Aorta (tissue), 5 donors: ENCODE measurements at places on chromosomes 5 and 9.

DNA sequence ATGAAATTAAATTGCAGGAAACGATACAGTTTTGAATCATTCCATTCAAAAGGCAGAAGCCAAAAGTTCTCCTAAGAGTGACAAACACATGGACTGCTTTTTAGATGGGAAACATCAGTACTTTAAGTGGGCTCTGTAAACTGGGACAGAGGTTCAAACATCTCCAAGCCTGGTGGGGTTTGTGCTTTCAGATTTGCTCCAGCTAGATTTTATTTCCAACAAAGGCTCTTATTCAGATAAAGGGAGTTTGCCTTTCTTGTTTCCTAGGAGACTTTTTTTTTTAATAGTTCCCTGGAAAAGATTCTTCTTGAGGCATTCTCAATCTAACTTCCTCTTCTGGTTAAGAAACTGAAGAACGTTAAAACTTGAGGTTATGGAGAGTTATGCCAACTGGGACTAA lies 277.6 kb downstream of the TMEM38B start:
- no peak for DNase-seq
- H3K36me3 ChIP-seq, result no peaks in the 10 kb centered on the region
- H3K4me3 ChIP-seq, result no peak overlapping the region
- H3K27me3 ChIP-seq, result no peaks in the 10 kb centered on the region

GRCh38 chr9:20513126-20513913 lies 109.0 kb downstream of the MLLT3 start:
- H3K27ac ChIP-seq, result no peak overlapping the region
- no peak overlapping the region for H3K4me3 ChIP-seq
- no peaks in the 10 kb centered on the region for H3K27me3 ChIP-seq
- no peaks in the 10 kb centered on the region for H3K36me3 ChIP-seq
- no peak for DNase-seq

- H3K4me1 ChIP-seq, result no peaks in the 10 kb centered on the region
- H3K4me3 ChIP-seq, result no peak overlapping the region
- no peak overlapping the region for H3K27ac ChIP-seq
- no peak for DNase-seq
- H3K36me3 ChIP-seq, result no peaks in the 10 kb centered on the region
Measured at GRCh38 chr5:114223866-114224265, 138.0 kb upstream of the KCNN2 start.

DNA sequence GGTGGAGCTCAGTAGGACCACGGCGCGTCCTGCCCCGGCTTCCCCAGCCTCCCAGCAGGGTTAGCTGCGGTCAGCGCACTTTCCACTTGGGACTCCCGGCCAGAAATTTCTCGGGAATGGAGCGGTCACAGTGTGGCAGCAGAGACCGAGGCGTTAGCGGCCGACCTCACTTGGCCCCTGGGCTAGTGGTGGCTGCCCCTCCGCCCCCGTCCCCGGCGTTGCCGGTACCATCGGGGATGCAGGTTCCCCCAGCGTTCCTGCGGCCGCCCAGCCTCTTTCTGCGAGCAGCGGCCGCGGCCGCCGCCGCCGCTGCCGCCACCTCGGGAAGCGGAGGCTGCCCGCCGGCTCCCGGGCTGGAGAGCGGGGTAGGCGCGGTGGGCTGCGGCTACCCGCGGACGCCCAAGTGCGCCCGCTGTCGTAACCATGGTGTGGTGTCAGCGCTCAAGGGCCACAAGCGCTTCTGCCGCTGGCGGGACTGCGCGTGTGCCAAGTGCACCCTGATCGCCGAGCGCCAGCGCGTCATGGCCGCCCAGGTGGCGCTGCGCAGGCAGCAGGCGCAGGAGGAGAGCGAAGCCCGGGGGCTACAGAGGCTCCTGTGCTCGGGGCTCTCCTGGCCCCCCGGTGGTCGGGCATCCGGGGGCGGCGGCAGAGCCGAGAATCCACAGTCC lies 460 bp downstream of the DMRTA1 start:
- H3K36me3 ChIP-seq, result no peaks in the 10 kb centered on the region
- H3K27me3 ChIP-seq, result no peaks in the 10 kb centered on the region
- no peaks in the 10 kb centered on the region for H3K4me1 ChIP-seq
- DNase-seq, result peak; percentile 65
- no peak overlapping the region for H3K27ac ChIP-seq

DNA sequence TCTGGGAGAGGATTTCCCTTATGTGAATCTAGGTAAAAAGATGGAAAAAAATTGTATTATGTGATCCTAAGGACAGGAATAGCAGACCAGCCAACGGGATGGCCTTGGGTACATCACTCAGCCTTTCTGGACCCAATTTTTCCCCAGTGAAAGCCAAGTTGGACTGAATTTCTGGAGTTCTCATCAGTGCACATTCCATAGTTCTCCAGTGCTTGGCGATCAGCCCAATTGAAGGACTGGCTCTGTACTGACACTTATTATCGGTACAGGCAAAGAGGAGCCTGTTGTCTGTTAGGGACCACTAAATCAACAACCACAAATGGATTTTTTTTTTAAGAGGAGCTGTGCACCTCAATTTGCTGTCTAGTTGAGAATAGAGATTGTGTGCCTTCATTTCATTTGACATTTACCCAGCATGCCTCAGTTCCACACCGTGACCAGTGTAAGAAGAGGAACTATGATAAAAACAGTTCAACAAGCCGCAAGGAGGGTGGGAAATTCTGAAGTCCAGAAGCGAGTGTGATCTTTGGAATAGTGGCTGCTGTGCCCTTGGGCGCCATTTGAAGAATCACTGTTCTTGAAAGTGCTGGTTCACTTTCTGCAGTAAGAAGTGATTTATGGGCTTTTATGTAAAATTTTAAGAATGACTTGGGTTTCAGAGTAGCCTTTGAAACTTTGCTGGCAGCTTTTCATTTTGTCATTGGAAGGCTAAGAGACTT lies 8.0 kb downstream of the ARL10 start:
- no peaks in the 10 kb centered on the region for H3K27me3 ChIP-seq
- DNase-seq, result no peak
- H3K27ac ChIP-seq, result no peak overlapping the region
- H3K36me3 ChIP-seq, result no peaks in the 10 kb centered on the region

GRCh38 chr5:889075-889710 lies 3.4 kb downstream of the BRD9 start:
- no peaks in the 10 kb centered on the region for H3K4me1 ChIP-seq
- no peaks in the 10 kb centered on the region for H3K27me3 ChIP-seq
- no peak overlapping the region for H3K27ac ChIP-seq
- H3K4me3 ChIP-seq, result no peak overlapping the region

DNA sequence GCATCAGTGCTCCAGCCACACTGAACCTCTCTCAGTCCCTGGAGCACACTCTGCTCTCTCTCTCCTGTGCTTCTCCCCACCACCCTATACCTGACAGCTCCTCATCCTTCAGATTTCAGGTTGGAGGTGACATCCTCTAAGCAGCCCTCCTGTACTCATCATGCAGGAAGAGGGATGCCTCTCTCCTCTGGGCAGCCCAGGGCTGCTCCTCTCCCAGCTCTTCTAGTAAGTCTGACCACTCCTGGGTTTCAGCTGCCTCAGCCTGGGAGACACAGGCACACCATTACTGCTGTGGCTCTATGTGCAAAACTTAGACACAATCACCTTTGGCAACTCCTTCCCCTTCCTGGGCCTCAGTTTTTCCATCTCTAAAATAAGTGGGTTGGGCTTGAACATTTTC lies 232.4 kb upstream of the BRINP1 start:
- DNase-seq, result no peak
- no peak overlapping the region for H3K4me3 ChIP-seq
- no peak overlapping the region for H3K27ac ChIP-seq
- H3K36me3 ChIP-seq, result no peaks in the 10 kb centered on the region
- no peaks in the 10 kb centered on the region for H3K27me3 ChIP-seq
- no peaks in the 10 kb centered on the region for H3K4me1 ChIP-seq

DNA sequence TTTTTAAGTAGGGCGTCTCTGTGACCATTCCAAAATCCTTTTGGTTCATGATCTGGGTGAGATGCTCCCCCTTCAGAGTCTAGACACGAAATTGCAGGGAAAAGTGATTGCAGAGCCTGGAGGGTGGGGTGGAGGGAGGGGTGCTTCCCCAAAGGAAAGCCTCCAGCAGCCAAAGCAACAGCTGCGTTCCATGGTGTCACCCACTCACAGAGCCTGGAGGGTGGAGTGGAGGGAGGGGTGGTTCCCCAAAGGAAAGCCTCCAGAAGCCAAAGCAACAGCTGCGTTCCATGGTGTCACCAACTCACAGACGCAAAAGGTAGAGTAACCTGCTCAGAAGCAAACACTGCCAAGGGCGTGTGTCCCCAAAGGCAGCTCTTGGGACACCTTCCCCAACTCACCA lies 22.6 kb downstream of the SLC6A18 start:
- H3K27ac ChIP-seq, result no peak overlapping the region
- H3K27me3 ChIP-seq, result no peaks in the 10 kb centered on the region
- no peaks in the 10 kb centered on the region for H3K36me3 ChIP-seq
- DNase-seq, result no peak

DNA sequence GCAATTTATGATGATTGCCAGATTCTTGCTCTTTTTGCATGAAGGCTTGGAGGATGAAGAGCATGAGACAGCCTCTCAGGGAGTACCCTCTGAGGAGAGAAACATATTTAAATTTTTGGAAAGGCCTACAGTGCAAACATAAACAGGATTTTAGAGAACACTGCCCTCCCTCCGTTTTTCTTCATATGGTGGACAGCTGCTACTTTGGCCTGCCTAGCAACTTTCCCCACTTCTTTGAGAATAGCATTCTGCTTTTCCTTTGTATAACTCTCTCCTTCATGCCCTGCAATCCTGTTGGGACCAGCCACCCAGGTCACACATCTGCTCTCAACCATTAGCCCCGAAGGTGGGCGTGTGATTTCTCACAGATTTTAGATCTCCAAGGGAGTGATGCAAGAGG lies 20.5 kb upstream of the TXN start:
- no peaks in the 10 kb centered on the region for H3K36me3 ChIP-seq
- no peak for DNase-seq
- no peaks in the 10 kb centered on the region for H3K27me3 ChIP-seq
- no peak overlapping the region for H3K27ac ChIP-seq

GRCh38 chr5:76256116-76256889 lies 146.8 kb upstream of the IQGAP2 start:
- no peaks in the 10 kb centered on the region for H3K4me1 ChIP-seq
- no peak overlapping the region for H3K4me3 ChIP-seq
- H3K27ac ChIP-seq, result no peak overlapping the region
- no peak for DNase-seq
- no peaks in the 10 kb centered on the region for H3K27me3 ChIP-seq
- no peaks in the 10 kb centered on the region for H3K36me3 ChIP-seq

DNA sequence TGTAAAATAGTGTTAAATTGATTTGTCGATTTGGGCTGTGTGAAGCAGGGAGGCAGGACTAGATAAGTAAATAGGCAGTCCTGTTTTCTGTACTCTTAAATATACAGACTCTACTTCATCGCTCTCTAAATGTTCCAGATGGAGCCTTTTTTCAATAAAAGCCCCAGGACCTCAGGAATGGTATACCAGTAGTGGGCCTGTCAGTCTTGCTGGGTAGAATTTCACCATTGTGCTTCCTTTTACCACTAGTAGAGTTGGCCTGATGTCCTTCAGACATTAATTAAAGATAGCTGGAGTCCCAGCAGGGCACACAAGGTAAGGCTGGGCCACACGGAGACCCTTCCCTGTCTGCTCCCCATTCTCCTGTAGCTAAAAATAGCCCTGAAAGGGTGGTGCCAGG lies 6.0 kb downstream of the SNX18 start:
- no peak for DNase-seq
- no peaks in the 10 kb centered on the region for H3K27me3 ChIP-seq
- H3K4me3 ChIP-seq, result peak overlapping the region; percentile 43
- peak overlapping the region; percentile 73 for H3K27ac ChIP-seq

GRCh38 chr5:148374690-148375360 lies 8.9 kb upstream of the FBXO38 start:
- H3K27me3 ChIP-seq, result no peaks in the 10 kb centered on the region
- H3K4me3 ChIP-seq, result no peak overlapping the region
- no peak overlapping the region for H3K27ac ChIP-seq
- H3K4me1 ChIP-seq, result no peaks in the 10 kb centered on the region

DNA sequence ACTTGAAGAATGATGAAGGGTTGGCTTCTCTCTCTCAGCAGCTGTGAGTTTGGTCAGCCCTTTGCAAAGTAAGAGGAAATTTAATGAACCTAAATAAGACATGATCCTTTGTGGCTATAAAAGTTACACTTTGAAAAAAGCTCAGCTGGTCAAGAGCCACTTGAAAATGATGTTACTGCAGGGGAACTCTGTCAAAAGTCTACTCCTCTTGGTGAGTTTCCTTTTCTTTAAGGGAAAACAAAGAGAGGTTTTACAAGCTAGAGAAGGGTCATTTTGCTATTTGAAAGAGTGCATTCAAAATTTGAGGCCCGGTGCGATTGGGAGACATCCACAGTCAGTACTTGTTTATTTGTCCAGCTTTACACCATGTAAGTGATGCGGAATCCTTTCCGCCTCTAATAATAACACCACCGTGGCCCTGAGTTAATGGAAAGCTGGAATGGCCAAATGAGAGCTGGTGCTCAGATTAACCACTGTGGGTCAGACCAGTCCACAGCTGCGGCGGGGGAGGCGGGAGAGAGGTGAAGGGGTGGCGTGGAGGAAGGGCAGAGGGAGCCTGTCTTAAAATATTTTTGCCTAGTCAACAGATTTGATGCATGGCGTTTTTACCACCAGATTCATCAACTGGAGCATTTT lies 404.0 kb downstream of the TLE4 start:
- DNase-seq, result no peak
- H3K4me3 ChIP-seq, result no peak overlapping the region
- no peaks in the 10 kb centered on the region for H3K36me3 ChIP-seq
- peaks cover 1% of the 10 kb centered on the region for H3K27me3 ChIP-seq

DNA sequence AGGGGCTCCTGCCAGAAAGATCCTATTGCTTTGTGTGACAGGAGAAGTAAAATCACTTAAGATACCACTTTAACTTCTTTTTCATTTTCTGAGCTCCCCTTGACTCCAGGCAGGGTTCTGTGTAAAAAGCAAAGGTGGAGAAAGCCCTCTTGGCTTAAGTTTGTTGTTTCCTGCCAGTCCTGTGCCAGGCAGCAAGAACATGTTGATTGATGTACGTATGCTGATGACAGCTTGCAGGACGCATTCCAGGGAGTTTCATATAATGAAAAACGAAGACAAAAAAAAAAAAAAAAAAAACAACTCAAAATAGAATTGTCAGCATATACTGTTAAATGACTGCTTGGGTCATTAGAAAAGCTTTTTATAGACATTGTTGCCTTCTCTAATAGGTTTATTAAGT lies 251.7 kb downstream of the PSAT1 start:
- H3K27me3 ChIP-seq, result no peaks in the 10 kb centered on the region
- H3K27ac ChIP-seq, result no peak overlapping the region
- no peaks in the 10 kb centered on the region for H3K36me3 ChIP-seq
- no peaks in the 10 kb centered on the region for H3K4me1 ChIP-seq

DNA sequence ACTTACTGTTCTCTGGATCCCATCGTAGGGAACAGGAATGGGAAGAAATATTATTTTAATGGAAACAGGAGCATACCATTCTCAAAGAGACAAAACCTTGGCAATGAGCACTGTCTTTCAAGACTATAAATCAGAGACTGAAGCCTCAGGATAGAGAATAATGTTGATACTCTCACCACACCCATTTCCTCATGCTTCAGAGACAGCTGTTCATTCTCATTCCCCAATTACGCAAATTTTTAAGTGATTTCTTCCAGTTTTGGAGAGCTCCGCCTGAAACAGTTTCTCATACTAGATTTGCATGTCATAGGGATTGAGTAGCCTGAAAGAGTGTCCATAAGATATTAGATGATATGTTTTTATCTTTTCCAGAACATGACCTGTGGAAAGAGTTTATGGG lies 290.5 kb upstream of the RASA1 start:
- DNase-seq, result no peak
- no peaks in the 10 kb centered on the region for H3K36me3 ChIP-seq
- H3K27me3 ChIP-seq, result no peaks in the 10 kb centered on the region
- H3K27ac ChIP-seq, result no peak overlapping the region
- H3K4me1 ChIP-seq, result no peaks in the 10 kb centered on the region
- no peak overlapping the region for H3K4me3 ChIP-seq

- no peaks in the 10 kb centered on the region for H3K27me3 ChIP-seq
- no peak overlapping the region for H3K27ac ChIP-seq
- no peaks in the 10 kb centered on the region for H3K36me3 ChIP-seq
- DNase-seq, result no peak
- no peaks in the 10 kb centered on the region for H3K4me1 ChIP-seq
Measured at GRCh38 chr5:139761057-139761450, 34.6 kb upstream of the PSD2 start.
